Mucosa of descending colon (tissue), 3 donors: ENCODE measurements at places on chromosomes 12 and 14.

GRCh38 chr12:42587601-42588523, 1.7 kb downstream of the PRICKLE1 start:
- no peak for DNase-seq

- peak; percentile 65 for DNase-seq
These were observed 16.3 kb downstream of the RAPGEF3 start for GRCh38 chr12:47742253-47742825.

DNA sequence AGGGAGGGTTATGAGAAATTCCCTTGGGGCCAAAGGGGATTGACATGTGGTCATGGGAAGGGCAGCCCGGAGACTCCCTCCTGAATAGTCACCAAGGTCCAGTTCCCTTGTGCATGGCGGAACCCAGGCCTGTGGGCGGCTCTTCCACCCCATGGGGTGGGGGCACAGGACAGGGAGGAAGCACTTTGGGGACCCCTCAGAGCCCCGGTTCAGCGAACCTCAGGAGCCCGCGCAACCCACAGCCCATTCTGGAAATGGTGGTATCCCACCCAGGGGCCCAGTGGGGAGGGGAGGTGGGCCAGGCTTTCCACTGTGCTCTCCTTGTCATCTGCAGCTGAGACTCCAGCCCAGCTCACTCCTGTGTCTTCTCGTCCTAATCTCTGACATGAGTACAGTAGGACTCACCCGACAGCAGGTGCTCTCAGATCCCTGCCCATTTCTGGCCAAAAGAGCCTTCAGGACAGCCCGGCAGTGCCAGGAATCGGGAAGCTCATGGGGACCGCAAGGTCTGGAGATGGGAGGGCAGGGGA, 255.2 kb upstream of the SFSWAP start:
- DNase-seq: no peak

DNA sequence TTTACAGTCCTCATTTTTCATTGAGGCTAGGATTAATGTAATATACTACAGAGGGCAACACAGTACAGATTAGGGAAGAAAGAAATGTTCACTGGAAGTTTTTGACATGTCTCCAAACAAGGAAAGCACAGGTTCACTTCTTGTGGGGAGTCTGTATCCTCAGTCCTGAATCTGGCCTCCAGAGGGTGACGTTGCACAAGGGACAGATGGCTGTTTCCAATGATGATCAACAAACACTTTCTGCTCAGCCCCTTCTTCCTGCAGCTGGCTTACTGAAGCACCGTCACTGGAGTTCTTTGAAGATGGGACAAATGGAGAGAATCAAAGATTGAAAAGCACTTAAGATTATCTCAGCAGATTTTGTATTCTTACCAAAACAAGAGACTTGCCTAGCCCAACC, 123.3 kb upstream of the OR4E1 start:
- DNase-seq: no peak

GRCh38 chr12:109927622-109928021, 27.5 kb downstream of the TCHP start:
- DNase-seq: peak; percentile 42

GRCh38 chr12:40031965-40032364, 73.9 kb downstream of the SLC2A13 start:
- DNase-seq: no peak

- no peak for DNase-seq
These were observed 9.4 kb upstream of the MORN3 start for GRCh38 chr12:121678716-121679300.

DNA sequence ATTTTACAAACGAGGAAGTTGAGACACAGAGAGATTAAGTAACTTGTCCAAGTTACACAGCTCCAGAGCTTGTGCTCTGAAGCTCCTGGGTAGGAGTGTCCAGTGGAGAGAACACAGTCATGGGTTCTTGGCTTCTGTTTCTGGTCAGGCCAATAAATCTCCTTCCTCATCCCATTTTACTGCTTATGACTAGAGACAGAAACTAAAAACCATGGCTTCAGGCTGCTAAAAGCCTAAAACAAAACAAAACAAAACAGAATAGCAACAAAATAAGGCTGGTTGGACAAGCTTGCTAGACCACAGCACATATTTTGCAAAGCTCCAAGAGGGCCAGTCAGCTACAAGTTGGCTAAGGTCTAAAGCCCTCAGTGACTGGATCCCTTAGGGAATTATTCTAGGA, 49.8 kb downstream of the PTGER2 start:
- DNase-seq: no peak

DNA sequence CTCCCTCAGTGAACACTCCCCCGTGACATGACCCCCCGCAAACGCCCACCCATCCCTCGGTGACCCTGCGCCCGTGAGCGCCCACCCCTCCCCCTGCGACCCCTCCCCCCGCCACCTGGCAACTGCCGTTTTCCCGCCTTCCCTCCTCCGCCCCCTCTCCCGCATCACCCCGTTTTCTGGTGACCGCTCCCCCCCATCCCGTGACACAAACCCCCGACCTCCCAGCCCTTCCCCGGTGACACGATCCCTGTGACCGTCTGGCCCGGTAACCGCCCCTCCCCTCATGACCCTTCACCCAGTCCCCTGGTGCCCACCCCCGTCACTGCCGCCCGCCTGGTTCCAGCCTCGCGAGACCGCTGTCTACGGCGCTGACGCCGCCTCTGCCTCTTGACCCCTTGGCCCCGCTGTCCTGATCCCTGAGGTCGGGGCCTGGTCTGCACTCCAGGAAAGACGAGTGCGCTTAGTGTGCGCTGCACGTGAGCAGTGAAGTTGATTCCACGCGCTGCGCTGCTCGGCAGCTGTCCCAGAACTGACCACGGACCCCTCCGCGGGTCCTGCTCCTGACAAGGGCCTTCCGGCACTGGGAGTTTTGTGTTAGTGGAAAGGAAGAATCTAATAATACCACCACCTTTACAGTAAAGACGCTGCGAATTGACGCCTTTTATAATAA, 59.4 kb downstream of the DDX51 start:
- peak; percentile 81 for DNase-seq

DNA sequence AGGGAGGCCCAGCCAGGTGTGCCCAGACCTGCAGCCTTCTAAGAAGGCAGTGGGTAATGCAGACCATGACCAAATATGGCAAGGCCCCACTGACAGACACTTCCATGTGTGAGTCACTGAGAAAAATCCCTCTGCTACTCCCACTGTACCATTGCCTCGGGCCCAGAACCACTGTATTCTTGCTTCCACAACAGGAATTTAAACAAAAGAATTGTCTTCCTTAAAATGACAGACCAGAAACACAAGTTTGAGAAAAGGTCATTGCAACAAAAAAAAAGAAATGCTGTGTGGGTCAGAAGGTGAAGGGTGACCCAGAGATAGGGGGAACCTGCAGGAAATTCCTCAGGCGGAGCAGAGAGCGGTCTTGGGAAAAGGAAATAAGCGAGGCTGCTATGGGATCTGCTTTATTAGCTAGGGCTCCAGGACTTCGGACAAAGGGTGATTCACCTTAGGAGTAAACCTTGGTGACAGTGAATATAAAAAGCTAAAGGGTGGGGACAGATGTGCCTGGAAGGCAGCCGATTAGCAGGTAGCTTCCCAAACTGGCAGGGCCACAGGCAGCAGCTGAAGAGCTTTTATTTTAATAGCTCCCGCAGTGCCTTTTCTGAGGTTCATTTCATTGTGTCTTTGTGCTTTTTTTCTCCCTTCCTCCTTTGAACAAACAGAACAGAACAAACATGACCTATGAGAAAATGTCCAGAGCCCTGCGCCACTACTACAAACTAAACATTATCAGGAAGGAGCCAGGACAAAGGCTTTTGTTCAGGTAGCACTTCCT, 185.3 kb upstream of the BCL2L14 start:
- DNase-seq: peak; percentile 73

GRCh38 chr12:128940090-128940888, 87.0 kb downstream of the GLT1D1 start:
- DNase-seq: no peak

- DNase-seq: no peak
These were observed 50.4 kb upstream of the CLMN start for GRCh38 chr14:95370076-95370475.

DNA sequence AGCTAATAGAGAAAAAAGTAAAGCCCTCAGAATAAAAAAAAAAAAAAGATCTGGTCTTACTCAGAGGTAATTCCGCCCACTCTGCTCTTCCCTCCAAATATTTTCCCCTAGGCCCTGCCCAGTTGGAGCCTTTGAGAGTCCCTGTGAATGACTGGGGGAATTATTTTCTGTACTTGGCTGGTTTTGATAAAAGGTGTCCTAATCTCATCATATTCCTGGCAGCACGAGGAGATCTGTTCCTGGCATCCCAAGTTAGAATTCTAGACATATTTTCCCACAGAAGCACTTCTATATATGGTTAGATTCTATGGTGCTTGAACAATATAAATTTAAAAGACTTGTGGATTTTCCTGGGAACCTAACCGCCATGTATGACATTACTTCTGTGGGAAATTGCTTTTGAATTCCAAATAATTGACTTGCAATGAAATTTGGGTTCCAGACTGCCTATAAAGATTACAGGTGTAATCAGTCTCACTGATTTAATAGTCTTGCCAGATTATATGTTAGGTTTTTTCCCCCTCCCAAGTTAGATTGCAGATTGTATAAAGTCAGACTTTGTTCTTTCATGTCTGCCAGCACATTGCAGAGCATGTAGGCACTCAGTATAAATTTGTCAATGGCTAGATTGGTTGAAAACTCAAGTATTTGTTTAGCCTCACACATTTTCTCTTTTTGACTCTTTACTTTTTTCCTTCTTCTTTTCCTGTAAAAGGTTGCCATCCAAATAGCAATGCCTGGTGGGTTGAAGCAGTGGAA, 12.3 kb downstream of the GPX2 start:
- DNase-seq: no peak

DNA sequence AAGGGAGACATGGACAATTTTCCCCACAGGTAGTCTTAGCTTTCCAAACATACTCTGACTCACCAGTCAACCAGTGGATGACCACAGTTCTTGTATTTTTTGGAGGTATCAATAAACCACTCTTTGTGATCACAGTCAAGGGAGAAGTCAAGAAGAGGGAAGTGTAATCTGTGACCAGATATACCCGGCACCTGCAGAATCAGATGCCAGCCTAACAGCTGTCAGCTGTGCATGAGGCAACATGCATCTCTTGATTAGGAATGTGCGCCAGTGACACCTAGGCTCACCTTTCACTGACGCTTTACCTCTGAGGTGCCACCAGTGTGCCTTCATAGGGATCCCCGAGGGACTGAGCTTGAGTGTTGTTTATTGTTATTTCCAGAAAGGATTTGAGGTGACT, 20.0 kb downstream of the PROX2 start:
- no peak for DNase-seq

GRCh38 chr14:72574715-72575114, 319.2 kb downstream of the DPF3 start:
- DNase-seq: no peak

- peak; percentile 36 for DNase-seq
These were observed 330.7 kb downstream of the CACNA1C start for GRCh38 chr12:2383325-2384028.

DNA sequence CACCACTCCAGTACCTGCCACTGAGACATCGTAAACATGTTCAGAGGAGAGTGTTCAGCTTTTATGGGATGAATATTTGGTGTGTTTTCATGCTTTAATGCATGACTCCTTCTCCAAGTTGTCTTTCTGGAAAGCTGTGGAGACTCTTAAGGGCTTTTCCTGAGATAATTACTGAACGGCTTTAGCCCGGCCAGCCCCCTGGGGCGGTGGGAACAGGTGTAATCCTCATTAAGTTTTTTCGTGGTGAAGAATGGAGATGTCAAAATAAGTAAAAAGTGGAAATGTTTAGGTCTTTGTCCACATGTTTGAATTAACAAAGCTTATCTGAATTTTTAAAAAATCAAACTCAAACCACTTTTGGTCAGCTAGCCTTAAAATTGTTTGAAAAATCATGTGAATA, 1.5 kb downstream of the SYNE2 start:
- DNase-seq: no peak

- DNase-seq: no peak
These were observed 57.5 kb downstream of the ARHGAP5 start for GRCh38 chr14:32134448-32135097.

DNA sequence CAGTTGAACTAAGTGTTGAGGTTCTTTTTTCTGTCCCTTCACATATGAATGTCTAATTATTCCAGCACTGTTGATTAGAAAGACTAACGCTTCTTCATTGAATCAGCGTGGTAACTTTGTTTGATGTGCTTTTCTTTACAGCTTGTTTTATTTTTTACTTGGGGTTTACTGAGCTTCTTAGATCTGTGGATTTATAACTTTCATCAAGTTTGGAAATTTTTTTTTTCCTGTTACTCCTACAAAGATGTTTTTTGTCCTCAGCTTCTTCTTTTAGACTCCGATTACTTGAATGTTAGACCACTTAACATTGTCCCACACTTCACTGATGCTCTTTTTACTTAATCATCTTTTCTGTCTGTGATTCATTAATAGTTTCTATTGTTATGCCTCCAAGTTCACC, 31.5 kb downstream of the NTN4 start:
- DNase-seq: no peak

DNA sequence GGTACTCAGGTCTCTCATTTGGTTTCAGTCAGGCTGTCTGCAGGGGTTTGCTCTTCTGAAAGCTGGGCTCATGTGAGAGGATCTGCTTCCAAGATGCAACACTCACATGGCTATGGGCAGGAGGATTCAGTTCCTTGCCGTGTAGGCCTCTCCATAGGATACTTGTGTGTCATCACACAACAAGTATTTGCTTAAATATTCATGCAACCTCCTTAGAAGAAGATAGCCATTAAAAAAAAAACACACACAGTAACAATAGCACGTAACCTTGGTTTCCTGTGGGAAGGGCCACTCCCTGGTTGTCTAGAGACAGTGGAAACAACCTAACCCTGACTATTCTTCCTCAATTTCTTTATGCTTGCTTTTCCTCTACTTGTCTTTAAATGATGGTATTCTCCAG, 31.8 kb upstream of the CLEC4E start:
- DNase-seq: no peak

- DNase-seq: no peak
These were observed 1.4 kb upstream of the RDH5 start for GRCh38 chr12:55718624-55719275.

GRCh38 chr14:64692986-64693809, 11.0 kb upstream of the PLEKHG3 start:
- no peak for DNase-seq

DNA sequence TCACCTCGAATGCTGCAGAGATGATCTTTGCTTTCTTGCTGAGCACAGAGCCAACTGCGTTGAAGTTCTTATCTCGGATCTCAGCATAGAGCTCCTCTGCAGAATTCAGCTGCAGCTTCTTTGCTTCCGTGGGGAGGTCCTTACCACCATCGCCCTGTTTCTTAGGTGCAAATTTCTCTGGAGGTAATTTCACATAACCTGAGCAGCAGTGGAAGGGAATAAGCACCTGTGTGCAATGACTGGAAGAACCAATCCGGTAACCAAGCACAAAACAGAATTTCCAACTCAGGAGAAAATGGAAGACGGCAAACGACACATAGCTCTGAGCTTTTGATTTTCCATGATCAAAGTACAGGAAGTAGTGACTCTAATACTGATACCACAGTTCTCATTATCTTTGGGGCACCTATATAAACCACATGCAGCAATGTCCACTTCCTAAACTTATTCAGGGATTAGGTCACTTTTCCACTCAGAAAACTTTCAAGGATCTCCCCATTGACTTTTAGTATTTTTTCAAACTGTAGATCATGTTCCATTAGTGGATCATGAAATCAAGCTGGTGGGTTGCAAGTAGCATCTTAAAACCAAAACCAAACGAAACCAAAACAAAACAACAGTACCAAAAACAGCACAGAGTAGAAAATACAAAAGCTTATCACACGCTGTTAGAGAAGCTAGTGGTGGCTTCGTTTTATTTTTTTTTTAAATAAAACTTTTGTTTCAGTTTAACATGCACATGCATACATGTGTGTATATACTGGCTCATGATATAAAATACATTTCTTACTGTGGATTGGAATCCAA, 18.9 kb upstream of the DIABLO start:
- DNase-seq: no peak

GRCh38 chr12:122851820-122852219, 16.6 kb downstream of the HIP1R start:
- peak; percentile 29 for DNase-seq
